Non-pigmented ciliary epithelial cell (primary cell): ENCODE measurements at places on chromosomes 1 and 21.

DNA sequence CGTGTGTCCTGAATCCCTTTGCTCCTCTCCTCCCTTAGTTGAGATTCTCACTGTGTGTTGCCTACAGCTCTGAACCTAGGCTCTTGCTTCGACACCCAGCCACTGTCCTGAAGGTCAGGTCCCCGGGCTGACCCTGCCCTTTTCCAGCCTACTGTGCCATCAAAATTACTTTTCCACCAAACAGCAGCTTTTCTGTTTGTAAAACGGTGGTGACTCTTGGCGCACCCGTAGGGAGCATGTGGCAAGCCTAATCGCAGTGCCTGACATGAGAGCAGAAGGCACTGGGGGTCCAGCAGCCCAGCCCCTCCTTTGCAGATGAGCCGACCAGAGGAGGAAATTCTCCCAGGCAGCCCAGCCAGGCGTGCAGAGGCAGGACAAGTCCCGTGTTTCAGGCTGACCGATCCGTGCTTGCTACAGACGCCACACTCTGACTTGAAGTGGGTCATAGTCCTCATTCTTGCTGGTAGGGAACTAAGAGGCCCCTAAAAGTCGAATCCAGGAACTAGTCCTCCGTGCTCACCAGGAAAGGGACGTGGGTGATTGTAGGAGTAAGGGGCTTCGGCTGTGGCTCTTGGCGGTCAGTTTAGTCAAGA lies 6.8 kb downstream of the GPR137B start:
- no peak for DNase-seq

GRCh38 chr1:233440951-233441401 lies 113.5 kb downstream of the MAP3K21 start:
- no peak for DNase-seq

GRCh38 chr1:170377896-170378634 lies 153.9 kb upstream of the GORAB start:
- no peak for DNase-seq

- DNase-seq = peak; percentile 9
These were observed 138.1 kb upstream of the ADAMTS5 start for GRCh38 chr21:27104846-27105431.

GRCh38 chr21:16004086-16004485 lies 274.3 kb downstream of the USP25 start:
- no peak for DNase-seq

GRCh38 chr1:190615818-190616217 lies 138.2 kb upstream of the BRINP3 start:
- DNase-seq = no peak

GRCh38 chr1:55466373-55466772 lies 251.2 kb upstream of the USP24 start:
- DNase-seq = no peak

GRCh38 chr1:225828706-225829345 lies 18.9 kb downstream of the EPHX1 start:
- DNase-seq = no peak

- no peak for DNase-seq
These were observed 60.6 kb downstream of the WARS2 start for GRCh38 chr1:119079881-119080280.

GRCh38 chr1:36351227-36351977 lies 28.0 kb upstream of the EVA1B start:
- peak; percentile 68 for DNase-seq

- DNase-seq = no peak
These were observed 3.3 kb upstream of the BRWD1 start for GRCh38 chr21:39316729-39317128.

DNA sequence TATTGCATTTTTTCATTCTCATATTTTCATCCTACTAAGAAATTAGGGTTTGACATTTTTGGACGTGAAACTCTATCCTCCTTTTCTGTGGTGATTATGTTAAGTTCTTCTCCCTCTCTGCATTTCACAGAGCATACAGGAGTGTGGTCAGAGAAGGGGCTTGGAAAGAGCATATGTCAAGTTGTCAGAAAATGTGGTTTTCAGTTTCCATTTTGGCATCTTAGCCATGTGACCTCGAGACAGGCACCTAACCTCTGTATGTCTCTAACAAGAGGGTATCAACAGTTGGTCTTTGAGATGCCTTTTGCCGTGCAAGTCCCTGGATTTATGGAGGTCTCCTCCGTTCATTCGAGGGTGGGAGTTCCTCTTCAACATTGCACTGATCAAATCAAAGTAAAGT lies 140.7 kb downstream of the CYYR1 start:
- no peak for DNase-seq

- DNase-seq = no peak
These were observed 5.0 kb downstream of the ALPL start for GRCh38 chr1:21514245-21514644.

DNA sequence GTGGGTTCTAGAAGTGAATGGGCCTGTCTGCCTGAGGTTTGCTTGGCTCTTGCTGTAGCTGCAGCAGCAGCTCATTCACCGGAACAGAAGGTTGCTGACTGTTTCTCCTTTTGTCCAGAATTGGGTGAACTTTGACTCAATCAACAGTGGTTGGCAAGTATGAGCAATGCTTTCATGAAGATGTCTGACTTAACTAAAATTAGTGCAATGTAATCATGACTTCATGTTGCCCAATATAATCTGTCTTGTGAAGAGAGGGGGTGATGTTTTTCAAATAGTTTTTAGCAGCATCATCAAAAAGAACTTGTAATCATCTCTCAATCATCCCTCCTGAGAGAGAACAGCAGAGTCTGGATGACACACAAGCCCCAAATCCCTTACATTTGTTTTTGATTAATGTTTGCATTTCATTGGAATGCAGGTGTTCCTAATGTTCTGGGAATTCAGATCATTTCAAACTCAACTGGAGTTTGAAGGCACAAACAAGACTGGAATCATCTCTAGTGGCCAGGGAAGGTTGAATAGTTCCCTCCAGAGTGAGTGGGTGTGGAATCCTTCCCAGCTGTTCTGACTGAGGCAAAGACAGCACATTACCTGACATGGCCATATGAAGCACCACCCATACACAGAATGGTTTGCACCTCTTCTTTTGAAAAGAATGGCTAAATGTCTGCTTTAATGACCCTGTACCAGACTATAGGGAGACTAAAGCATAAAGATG lies 82.9 kb downstream of the HLX start:
- peak; percentile 95 for DNase-seq

- DNase-seq = no peak
These were observed 59.4 kb downstream of the AXDND1 start for GRCh38 chr1:179425186-179425585.

- no peak for DNase-seq
These were observed 132.5 kb upstream of the ZNF648 start for GRCh38 chr1:182193908-182194550.

DNA sequence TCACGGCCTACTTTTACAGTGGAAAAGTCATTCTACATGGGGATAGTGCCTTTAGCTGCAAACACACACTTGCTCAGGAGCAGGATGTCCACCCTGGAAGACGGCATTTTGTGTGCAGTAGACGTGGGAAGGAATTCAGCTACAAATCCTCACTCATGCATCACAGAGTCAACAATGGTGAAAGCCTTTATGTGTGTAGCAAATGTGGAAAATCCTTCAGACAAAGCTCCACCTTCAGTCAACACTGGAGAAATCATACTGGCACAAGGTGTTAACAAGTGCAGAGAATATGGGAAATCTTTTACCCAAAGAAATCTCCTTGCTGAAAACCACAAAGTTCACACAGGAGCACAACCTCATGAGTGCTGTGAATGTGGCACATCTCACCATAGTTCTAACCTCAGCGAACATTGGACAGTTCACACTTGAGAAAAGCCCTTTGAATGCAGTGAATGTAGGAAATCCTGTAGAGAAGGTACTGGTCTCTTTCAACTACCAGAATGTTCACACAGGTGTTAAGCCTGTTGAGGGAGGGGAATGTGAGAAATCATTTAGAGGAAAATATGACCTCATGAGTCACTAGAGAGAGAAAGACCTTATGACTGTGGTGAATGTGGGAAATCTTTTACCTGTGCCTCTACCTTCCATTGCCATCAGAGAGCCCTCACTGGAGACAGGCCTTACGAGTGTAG lies 101.8 kb downstream of the PTGS2 start:
- DNase-seq = no peak

DNA sequence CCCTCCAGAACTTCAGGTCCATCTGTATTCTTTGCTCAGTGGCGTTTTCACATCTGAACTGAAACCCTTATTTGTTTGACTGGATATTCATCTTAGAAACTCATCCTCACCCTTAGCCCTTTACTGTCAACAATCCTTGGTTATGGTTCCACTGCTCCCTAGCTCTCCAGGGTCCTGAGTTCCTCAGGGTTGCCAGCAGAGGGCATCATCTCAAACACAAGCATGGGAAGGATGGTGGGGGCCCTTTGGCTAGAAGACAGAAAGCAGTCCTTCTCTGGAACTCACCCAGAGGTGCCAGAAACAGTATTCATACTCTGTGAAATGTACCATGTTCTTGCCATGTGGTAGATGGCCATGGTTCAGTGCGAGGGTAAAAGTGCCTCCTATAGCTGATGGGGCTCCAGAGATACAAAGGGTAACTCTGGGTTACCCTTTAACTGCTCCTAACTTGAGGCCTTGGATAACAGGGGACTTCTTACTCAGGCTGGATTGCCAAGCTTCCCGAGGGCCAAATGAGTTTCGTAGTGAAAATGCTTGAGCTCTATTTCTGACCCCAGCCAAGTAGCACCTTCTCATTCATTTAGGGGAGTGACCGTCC lies 11.3 kb downstream of the NCSTN start:
- DNase-seq = no peak

GRCh38 chr1:195946500-195946899 lies 661.7 kb downstream of the KCNT2 start:
- DNase-seq = no peak

- no peak for DNase-seq
These were observed 5.4 kb downstream of the FOXO6 start for GRCh38 chr1:41366455-41367287.

DNA sequence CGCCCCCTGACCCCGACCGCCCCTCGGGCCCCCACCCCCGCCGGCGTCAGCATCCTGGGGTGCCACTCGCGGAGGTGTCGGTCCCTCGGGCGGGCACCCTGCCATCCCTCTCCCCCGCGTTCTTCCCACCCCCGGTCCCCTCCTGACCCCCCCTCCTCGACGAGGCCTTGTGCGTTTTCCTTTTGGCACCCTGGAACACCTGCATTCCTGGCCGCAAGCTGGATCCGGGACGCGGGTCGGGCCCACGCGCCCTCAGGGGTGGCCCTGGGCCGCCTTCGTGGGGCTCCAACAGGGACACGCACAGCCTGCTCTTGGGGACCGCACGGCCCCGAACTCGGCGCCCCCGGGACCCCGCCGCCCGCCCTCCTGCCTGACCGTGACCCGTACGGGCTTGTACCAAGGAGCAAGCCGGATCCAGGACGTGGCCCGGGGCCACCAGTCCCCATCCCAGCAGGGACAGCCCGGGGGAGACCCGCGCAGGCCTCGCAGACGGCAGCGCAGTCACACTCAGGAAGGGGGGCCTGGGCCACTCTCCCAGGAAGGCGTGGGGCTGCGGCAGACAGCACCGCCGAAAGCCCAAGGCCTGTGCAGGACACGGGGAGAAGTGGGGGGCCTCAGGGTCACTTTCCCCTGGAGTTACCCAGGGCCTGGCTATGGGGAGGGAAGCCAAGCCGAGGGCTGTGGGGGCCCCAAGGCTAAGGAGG lies 579 bp upstream of the SLC19A1 start:
- no peak for DNase-seq

DNA sequence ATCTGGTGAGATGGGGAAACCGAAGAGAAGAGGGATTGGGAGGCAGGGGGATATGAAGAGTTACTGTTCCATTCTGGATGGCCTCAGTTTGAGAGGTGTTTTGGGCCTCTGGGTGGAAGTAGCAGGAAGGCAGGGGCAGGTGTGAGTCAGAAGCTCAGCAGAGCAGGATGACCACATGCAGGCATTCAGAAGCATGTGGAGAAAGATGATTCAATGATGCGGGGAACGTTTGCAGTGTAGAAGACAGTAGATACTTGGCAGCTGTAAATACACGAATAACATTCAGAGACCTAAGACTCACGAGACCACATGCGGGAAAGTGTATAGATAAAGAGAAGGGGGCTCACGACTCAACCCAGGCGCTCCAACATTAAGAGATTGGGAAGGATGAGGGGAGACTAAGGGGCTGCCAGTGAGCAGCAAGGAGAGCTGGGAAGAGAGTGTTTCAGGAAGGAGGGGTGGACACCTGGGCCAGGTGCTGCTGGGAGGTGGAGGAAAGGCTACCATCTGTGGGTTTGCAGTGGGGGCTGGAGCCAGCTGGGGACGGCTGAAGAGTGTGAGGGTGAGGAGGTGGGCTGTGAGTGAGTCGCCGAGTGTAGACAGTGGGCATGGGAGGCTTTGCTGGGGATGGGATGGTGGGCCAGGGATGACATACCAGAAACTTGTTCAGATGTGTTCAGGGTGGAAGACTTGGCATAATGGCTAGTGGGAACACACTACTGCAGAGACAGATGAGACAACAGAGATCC lies 5.8 kb upstream of the EPS8L3 start:
- peak; percentile 79 for DNase-seq
